ENCODE measurements at places on chromosomes 7 and 10.

GRCh38 chr10:72248468-72249151 is 25.1 kb upstream of the DDIT4 start:
- peak; percentile 83 for DNase-seq

DNA sequence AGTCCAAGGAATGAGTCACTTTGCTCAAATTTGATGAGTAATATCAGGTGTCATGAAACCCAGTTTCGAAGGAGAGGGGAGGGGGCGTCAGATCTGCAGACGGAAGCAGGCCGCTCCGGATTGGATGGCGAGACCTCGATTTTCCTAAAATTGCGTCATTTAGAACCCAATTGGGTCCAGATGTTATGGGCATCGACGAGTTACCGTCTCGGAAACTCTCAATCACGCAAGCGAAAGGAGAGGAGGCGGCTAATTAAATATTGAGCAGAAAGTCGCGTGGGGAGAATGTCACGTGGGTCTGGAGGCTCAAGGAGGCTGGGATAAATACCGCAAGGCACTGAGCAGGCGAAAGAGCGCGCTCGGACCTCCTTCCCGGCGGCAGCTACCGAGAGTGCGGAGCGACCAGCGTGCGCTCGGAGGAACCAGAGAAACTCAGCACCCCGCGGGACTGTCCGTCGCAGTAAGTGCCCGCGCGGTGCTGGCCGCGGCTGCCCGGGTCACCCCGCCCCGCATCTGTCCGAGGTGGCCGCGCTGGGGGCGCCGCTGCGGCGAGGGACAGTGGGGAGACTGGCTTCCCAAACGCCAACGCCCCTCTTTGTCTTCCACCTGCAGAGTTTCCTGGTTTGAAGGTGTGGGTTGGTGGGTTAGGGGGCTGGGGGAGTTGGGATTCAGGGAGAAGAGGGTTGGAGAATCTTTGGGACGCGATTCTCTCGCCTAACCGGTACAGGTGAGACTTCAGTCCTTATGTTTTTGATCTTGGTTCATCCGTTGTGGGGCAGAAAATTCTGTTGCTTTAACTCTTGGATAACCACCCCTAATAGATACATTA is at the start of gene TAC1:
TAC1 (plus strand) TSS at position 351 of the 829 bp plus-strand sequence. CDS start 527 bp downstream, outside the sequence.
- no peak for DNase-seq

DNA sequence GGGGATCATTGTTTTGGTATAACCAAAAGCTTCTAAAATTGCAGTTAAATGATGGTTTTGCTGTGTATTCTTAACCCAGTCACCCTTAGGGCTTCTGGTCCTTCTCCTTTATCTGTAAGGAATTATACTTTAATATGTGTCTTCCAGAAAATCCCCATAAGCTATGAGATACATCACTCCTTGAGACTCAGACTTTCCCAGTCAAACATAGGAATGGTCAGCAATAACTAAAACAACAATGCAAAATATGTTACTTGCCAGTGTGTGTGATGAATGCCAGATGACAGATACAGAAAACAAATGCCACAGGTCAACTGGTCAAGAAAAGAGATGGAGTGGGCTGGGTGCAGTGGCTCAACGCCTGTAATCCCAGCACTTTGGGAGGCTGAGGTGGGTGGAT is 10.1 kb downstream of the ADD3 start:
- no peak for DNase-seq

GRCh38 chr7:32253299-32253698 is 183.1 kb upstream of the PDE1C start:
- no peak for DNase-seq

GRCh38 chr10:132539431-132539839 is 1.8 kb downstream of the INPP5A start:
- peak; percentile 31 for DNase-seq

GRCh38 chr10:77972148-77972547 is 45.6 kb upstream of the DLG5 start:
- no peak for DNase-seq

- DNase-seq: no peak
Measured at GRCh38 chr10:96705134-96705533, 15.2 kb downstream of the PIK3AP1 start.

GRCh38 chr10:3418926-3419325 is 246.3 kb upstream of the PITRM1 start:
- DNase-seq: no peak

DNA sequence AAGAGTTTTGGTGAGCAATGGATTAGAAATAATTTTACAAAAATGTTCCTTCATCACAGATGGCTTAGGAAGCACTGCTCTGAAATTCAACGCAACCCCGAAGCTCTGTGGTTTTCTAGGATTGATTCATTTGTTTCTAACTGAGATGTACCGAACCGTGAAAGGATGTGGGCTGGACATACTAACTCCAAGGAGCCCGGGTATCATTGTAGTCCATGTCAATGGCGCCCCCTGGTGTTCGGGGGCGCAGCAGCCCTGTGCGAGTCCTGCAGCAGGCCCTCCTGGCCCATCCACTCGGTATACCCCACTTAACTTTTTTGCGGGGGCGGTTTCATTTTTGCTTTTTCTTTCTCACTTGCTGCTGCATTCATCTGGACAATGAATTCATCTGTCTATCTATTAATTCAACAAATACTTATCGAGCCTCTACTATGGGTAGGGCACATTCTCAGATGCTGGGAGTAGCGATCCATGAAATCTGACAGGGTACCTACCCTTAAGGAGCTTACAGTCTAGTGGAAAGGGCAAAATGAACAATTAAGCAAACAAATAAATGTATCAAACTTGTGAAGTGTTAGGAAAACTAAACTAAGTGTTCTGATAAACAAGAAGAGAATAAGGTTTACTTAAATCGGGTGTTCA is 25.2 kb upstream of the ITPRID1 start:
- peak; percentile 5 for DNase-seq

DNA sequence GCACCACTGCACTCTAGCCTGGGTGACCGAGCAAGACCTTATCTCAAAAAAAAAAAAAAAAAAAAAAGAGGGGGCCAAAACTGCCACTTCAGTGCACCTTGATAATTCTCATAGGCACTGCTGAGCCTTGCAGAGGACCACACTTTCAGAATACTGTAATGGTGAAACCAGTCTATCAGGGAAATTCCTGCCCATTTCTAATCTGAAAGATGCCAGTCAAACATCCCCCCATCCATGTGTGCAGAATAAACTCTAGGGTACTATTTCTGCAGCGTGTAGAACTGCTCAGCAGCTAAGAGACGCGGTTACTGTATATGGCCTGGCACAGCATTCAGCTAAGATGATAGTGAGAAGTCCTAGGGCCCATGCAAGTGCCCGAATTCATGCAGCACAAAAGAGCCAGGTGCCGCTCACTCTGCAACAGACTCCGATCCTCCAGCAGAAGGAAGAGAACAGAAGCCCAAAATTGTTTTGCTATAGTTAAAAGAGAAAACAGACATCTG is 286.8 kb upstream of the KLF14 start:
- DNase-seq: no peak

- no peak for DNase-seq
Measured at GRCh38 chr7:7563269-7563668, 3.4 kb upstream of the MIOS start.

- DNase-seq: no peak
Measured at GRCh38 chr7:42886129-42886528, 25.7 kb downstream of the C7orf25 start.

- DNase-seq: no peak
Measured at GRCh38 chr7:143399151-143399550, 9.5 kb downstream of the EPHA1 start.

DNA sequence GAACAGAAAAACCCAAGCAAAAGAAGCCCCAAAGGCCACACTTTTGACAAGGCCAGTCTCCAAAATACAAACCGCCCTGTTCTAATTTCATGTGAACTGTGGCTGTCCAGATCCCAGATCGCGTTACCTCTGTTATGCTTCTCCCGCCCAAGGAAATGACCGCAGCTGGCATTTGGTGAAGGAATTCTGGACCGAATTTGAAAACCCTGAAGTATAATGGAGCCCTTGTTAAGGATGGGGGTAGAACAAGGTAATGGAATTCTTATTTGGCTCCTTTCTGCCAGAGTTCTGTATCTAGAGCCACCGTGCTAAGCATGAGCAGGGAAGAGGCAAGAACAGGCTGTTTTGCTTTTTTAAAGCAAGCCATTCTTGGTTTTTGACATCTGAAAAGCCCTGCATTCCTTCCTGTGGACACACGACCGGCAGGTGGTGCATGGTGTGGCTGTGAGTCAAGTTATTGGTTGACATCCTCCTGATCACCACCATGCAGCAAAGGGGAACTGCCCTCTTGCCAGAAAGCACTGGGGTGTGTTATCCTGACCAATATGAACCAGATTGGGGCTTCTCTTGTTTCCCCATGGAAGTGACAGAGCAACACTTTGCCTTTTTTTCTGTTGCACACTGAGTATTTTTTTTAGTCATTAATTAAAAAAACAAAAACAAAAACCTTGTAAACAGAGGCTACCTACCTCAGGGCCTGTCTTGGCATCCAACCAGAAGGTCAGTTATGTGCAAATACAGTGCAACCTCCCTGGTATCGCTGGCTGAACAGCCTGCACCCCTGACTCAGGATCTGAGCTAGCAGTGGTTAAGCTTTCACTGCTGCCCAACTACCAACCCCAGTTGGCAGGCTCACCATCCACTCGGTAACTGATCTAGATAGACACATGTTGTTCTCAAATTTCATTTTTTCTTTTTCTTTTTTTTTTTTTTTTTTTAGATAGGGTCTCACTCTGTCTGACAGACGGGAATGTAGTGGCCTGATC is 14.2 kb downstream of the UCMA start:
- DNase-seq: no peak

- DNase-seq: no peak
Measured at GRCh38 chr7:28447071-28447470, 34.8 kb downstream of the CREB5 start.

DNA sequence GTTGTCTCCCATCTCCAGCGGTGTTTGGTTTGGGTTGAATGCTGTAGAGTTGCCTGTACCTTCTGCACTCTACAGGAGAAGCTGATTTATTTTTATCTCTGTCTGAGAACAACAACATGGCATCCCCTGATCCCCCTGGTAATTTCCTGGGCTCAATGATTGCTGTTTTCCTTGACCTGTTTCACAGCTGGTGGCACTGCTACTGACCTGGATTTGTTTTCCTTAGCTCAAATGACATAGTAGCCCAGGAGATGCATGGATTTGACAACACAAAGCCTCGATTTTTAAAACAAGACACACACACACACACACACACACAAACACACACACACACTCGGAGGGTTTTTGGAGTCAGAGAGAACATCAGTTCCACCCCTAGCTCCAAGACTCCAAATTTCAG is 301.6 kb downstream of the NRG3 start:
- no peak for DNase-seq

- DNase-seq: no peak
Measured at GRCh38 chr7:22443370-22444180, 56.4 kb downstream of the STEAP1B start.

- DNase-seq: peak; percentile 63
Measured at GRCh38 chr7:123865517-123866117, 20.6 kb downstream of the HYAL4 start.

GRCh38 chr10:70537398-70538194 is 59.0 kb downstream of the PALD1 start:
- no peak for DNase-seq

DNA sequence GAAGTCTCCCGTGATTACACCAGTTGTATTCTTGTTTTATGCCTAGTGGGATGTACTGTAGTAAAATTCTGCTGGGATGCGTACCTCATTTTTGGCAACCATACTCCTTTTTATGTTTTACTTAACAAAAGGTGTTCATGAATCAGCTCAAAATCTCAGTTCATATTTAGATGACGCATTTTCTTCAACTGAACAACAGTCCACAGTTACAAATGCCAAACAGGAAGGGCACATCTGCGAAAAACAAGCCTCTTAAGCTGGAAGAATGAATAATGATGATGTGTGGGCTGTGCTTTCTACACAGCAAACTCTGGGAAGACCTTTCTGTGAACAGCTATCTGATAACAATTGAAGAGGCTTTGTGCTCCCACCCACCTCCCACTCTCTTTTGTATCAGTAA is 68.4 kb upstream of the NRBF2 start:
- DNase-seq: no peak

GRCh38 chr7:150753826-150754603 is 16.8 kb downstream of the GIMAP5 start:
- DNase-seq: peak; percentile 62

DNA sequence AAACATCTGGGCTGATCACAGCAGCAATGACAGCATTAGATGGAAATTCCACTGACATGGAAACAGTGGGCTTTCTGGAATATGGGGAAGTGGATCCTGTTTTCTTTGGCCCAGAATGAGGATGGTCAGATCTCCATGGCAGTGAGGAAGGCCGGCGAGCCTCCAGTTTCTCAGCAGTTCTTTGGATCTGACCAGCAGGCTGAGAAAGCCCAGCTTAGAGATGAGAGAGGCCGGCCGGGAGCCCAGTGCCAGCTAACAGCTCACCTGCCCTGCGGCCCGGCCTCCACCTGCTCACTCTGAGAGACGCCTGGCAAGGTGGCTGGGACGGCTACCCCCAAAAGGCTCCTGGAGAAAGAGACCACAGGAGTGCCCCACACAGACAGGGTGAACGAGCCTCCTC is 24.2 kb downstream of the GPER1 start:
- no peak for DNase-seq

- no peak for DNase-seq
Measured at GRCh38 chr10:3568392-3568791, 216.6 kb downstream of the KLF6 start.

GRCh38 chr7:73701357-73701995 is 18.0 kb downstream of the STX1A start:
- DNase-seq: peak; percentile 46

Data from CD4-positive, alpha-beta T cell treated with Interleukin-10 for 1 hour (primary cell).